ENCODE measurements at places on chromosomes 11 and 22.

- peak; percentile 47 for DNase-seq
Measured at GRCh38 chr11:8219257-8220021, 44.2 kb downstream of the LMO1 start.

DNA sequence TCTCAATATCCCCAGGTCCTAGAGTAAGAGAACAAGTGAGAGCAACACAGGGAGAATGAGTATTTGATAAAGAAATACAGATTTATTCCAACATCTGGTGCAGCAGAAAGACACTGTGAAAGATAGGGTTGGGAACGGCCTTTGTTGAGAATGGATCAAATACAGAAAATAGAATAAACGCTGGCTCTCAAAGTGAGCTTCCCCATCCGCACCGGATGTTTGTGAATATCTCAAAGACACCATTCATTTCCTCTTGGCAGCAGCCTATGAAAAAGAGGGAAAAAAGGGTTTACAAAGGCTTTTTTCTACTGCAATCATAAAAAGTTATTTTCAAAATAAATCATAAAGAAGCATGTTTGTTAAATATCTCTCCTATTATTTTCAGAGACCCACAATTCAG is 279.3 kb downstream of the CASP12 start:
- no peak for DNase-seq

DNA sequence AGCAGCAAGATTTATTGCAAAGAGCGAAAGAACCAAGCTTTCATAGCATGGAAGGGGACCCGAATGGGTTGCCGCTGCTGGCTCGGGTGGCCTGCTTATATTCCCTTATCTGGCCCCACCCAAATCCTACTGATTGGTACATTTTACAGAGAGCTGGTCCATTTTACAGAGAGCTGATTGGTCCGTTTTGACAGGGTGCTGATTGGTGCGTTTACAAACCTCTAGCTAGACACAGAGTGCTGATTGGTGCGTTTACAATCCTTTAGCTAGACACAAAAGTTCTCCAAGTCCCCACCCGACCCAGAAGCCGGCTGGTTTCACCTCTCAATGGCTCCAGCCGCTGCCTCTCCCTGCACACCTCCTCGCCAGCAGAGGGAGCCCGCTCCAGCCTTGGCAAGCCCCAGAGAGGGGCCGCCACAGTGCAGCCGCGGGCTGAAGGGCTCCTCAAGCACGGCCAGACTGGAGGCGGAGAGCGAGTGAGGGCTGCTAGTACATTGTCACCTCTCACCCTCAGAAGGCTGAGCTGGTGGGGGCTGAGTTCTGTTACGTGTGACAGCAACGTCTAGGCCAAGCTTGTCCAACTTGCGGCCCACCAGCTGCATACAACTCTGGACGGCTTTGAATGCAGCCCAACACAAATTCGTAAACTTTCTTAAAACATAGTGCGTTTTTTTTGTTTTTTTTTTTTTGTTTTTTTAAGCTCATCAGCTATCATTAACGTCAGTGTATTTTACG is 8.7 kb downstream of the PTH start:
- peak; percentile 40 for DNase-seq

GRCh38 chr11:29224739-29225384 is 792.0 kb downstream of the KCNA4 start:
- DNase-seq: no peak

DNA sequence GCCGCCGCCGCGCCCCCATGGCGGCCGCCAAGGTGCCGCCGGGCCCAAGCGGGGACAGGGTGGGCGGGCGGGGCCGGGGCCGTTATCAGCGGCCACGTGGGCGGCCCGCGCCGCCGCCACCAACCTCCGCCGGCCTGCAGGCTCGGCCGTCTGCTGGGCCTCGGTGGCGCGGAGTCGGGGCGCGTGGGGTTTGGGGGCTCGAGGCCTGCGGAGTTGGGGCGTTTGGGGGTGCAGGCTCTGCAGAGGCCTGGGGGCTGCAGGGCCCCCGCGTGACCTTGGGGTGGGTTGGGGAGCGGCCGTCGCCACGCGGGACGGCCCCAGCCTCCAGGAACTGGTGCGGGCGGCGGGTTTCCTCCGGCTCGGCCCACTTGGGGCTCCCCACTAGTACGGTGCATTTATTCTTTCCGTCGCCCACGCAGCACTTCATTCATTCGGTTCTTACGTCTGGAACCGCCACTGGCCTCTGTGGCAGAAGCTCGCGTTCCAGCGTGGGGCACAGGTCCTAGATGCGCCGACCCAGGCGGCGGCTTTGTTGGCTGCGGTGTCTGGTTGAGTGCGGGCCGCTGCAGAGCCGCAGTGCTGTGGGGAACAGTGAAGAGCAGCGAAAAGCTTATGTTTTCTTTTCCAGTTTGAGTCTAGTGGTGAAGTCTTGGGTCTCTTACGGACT is 740 bp upstream of the TRMT2A start:
- peak; percentile 25 for DNase-seq

GRCh38 chr11:60938500-60938899 is 13.5 kb downstream of the SLC15A3 start:
- no peak for DNase-seq

- no peak for DNase-seq
Measured at GRCh38 chr11:86615487-86615886, 56.9 kb downstream of the ME3 start.

GRCh38 chr11:86639137-86639536 is 33.3 kb downstream of the ME3 start:
- DNase-seq: no peak

DNA sequence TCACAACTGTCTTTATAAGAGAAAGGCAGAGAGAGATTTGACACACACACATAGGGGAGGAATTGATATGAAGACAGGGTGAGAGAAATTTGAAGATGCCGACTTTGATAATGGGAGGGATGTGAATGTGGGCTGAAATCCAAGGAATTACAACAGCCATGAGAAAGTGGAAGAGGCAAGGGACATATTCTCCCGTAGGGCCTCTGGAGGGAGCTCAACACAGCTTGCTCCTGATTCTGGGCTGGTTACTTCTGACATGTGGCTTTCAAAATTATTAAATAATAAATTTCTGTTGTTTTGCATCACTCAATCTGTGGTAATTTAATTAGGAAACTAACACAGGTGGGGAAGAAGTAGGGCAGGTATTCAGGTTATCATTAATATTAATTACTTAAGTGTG is 282.9 kb downstream of the LUZP2 start:
- peak; percentile 14 for DNase-seq

DNA sequence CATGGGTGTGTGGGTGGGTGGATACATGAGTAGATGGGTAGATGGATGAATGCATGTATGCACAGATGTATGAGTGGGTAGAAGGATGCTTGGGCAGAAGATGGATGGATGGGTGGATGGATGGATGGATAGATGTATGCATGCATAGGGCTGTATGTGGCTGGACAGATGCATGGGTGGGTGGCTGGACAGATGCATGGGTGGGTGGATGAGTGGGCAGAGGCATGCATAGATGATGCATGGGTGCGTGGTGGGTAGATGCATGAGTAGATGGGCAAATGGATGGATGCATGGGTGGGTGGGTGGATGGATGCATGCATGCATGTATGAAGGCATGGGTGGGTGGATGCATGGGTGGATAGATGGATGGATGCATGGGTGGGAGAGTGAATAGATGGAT is 6.8 kb upstream of the CD248 start:
- no peak for DNase-seq

- no peak for DNase-seq
Measured at GRCh38 chr11:115893461-115894099, 389.4 kb upstream of the CADM1 start.

- no peak for DNase-seq
Measured at GRCh38 chr11:45683271-45684058, 18.0 kb upstream of the CHST1 start.

DNA sequence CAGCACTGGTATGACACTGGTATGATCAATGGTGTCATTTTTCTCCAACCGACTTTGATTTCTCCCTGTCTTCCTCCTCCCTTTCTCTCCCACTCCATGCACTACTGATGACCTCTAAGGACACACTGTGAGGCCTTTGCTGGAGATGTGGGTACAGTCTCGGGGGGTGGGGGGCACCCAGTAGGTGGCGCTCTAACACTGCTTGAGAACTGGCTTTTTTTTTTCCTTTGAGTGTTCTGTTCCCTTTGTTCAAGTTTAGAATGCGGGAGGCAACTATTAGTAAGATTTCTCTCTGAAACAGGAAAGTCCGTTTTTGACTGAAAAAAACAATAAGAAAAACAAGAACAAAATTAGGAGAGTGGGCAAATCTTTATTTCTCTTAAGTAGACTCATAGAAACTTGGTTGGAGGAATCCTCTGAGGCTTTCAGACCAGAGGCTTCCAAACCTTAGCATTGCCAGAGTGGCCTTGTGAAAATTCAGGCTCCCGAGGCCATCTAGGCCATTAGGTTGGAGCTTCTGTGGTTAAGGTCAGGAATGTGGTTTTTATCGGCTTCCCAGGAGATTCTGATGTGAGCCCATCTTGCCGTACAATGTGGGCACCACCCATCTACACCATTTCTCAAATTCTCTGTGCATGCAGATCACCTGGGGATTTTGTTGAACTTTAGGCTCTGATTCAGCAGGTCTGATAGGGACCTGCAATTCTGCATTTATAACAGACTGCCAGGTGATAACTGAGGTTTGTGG is 43.2 kb downstream of the PANX1 start:
- DNase-seq: peak; percentile 52

GRCh38 chr11:104594228-104594958 is 303.9 kb downstream of the CASP12 start:
- DNase-seq: no peak

DNA sequence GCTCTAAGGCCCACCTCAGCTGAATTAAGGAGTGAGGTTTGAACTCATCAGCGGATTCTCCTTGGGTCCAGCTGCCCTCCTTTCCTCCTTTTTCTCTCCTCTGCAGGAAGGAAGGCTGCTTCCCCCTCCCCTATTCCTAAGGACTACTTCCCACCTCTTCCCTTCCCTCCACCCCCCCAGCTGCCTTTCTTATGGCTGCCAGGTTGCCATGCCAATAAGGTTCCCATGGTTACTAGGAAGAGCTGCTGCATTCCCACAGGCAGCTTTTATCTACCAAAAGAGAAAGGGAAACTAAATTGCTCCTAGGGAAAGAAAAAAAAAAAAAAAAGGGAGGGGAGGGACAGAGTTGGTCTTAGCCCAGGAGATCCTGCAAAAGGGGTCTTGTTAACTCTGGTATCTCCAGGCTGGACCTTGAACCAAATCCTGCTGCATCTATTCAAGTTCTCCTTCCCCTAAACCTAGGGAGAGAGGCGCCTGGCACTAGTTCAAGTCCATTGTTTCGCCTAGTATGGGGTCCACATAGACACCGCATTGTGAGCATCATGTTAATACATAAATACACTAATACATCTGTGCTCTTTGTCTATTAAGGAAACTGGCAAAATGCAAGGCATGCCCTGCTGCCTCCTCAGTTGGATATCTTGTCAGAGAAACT is 21.2 kb upstream of the FEZ1 start:
- DNase-seq: peak; percentile 45

GRCh38 chr22:38879108-38879729 is 7.2 kb upstream of the CBX6 start:
- DNase-seq: no peak

DNA sequence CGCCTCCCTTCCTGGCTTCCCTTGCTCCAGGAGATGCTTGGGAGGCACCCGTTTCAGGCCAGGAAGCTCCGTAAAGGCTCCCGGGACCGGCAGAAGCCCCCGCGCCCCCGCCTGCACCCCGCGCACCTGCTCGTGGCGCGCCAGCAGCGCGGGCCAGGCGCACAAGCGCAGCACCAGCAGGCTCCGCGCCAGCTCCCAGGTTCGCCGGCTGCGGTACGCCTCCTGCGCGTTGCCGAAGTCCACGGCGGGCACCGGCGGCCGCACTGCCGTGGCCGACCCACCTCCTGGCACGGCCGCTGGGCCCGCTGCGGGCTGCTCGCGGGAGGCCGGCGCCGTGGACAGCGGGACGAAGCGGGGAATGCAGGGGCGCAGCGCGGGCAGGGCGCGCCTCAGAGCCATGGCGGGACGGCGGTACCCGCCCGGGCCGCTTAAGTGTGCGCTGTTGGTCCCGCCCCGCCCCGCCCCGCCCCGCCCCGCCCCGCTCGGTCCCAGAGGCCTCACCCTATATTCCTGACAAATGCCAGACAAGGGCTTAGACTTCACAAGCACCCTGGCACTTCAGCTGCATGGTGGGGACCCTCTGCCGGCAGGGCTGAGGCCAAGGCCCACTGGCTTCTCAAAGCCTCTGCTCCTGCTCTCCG is at the start of gene PRODH:
TSS of gene PRODH (minus strand) at position 405 of the 641 bp plus-strand sequence. CDS start at position 399, 6 bp downstream.
- DNase-seq: no peak

DNA sequence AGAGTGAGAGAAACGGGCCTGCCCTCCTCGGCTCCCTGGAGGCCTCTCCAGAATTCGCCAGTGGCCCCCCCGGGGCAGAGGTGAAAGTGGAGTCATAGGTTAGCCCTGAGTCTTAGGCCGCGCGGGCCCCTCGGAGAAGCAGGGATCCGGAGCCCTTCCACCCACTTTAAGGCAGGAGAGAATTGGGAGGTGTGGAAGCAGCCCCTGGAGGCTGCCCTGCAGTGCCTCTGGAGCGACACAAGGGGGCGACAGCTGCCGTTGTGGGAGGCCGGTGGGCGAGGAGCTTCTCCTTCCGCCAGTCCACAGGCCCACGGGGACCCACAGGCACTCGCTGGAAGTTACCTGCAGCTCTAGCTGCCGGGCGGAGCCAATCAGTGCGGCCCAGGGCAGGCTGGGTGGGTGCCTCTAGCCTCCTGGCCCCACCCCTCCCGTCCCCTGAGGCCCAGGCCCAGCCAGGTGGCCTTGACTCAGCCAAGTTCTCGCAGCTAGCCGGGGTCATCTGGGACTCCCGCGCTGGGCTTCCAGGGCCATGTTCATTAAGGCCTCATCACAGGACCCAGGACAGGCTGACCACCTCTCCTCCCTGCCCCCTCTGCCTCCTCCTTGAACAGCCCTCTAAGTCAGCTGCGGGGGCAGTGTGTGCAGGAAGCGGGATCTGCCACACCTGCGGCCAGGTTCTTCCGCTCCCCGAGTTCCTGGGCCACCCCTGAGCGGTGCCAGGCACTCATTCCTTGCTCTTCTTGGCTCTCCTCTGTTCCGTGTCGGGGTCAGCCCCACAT is 5.0 kb downstream of the DGKZ start:
- peak; percentile 30 for DNase-seq

- no peak for DNase-seq
Measured at GRCh38 chr11:125404157-125404810, 91.8 kb downstream of the FEZ1 start.

GRCh38 chr11:103883291-103883690 is 153.1 kb upstream of the DDI1 start:
- no peak for DNase-seq

DNA sequence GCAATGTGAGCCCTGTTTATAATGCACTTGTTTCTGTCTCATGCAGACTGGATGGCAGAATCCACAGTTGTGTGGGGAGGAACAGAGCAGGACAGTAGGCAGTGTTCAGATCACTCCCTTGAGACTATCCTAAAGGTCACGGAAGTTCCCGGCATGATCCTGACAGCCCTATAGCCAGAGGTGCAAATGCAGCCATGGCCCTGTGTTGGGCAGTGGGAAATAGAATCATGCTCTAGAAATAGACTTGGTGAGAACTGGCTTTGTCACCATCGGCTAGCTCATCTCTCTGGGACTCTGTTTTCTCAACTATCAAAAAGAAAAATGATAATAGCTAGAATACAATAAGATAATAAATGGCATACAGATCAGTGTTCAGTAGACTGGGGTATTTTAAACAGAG is 123.2 kb downstream of the FEZ1 start:
- DNase-seq: no peak
